ENCODE measurements at places on chromosomes 3 and 15.

GRCh38 chr3:49020330-49021212 is 1.4 kb upstream of the NDUFAF3 start:
- no peak for DNase-seq

- DNase-seq = no peak
Observed at GRCh38 chr15:71338265-71338664, 223.0 kb downstream of the THSD4 start.

DNA sequence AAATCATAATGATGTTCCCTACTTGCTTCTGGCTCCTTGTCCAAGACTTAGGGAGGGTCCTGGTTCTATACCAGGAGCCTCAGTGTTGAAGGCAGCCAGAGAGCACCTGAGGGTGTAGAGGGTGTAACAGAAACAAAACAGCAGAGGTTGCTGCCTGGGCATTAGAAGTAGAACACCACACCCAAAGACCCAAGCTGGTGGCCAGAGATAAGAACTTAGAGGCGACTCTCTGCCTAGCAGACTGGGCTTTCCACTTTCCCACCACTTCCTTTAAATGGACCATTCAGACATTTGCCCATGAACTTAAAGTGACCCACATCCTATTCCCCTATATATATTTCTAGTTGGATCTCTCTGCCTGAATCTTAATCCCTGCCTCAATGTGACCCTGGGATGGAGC is 189.8 kb downstream of the KLF13 start:
- DNase-seq = peak; percentile 37

- DNase-seq = peak; percentile 28
Observed at GRCh38 chr3:66490214-66490613, 10.6 kb downstream of the LRIG1 start.

- no peak for DNase-seq
Observed at GRCh38 chr3:108134555-108134880, 43.7 kb upstream of the CD47 start.

DNA sequence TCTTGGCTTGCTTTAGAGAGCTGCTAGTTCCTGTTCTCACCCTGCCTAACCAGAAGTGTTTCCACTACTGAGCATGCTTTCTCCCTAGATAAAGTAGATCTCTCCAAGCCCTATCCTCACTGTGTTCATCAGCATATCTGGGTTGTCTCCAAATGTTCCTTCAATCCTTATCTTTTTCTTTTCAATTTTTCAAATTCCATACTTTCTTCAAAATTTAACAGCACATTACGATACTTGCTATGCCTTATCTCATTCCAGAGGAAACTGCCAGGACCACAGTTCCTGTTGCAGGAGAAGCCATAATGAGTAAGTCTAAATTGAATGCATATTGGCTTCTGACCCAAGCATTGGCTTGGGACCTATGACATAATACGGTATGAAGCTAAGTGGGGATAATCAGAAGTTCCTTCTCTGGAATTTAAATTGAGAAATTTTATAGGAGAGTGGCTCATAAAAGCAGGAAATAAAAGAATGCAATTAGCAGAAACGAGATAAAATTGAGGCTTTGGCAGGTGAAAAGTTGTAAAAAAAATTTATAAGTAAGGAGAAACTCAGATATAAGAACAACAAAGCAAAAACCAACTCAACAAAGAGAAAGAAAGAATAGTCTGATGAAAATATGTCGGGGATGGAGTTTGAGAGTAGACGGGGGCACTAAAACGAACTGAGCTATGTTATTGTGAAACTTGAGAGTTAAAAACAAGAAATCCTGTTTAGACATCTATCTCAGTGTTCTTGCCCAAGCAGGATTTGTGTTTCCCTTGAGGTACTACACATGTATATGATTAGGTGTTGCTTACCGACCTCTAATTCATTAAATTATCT is 631.7 kb upstream of the CCDC54 start:
- DNase-seq = no peak

DNA sequence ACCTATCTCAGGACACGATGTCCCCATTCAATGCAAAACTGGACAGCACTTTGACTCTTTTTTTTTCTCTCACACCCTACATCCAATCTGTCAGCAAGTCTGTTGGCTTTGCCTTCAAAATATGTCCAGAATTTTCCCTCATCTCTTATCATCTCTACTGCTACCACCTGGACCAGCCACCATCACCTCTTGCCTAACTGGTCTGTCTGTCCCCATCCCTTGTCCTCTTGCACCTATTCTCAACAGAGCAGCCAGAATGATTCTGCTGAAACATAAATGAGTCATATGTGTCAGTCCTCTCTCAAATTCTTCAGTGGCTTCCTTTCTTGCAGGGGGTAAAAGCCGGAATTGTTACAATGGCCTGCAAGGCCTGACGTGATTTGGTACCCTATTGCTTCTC is 105.8 kb downstream of the CYP19A1 start:
- no peak for DNase-seq

- no peak for DNase-seq
Observed at GRCh38 chr15:34765741-34766140, 10.9 kb upstream of the GJD2 start.

- DNase-seq = no peak
Observed at GRCh38 chr3:188125076-188125475, 28.9 kb upstream of the LPP start.

DNA sequence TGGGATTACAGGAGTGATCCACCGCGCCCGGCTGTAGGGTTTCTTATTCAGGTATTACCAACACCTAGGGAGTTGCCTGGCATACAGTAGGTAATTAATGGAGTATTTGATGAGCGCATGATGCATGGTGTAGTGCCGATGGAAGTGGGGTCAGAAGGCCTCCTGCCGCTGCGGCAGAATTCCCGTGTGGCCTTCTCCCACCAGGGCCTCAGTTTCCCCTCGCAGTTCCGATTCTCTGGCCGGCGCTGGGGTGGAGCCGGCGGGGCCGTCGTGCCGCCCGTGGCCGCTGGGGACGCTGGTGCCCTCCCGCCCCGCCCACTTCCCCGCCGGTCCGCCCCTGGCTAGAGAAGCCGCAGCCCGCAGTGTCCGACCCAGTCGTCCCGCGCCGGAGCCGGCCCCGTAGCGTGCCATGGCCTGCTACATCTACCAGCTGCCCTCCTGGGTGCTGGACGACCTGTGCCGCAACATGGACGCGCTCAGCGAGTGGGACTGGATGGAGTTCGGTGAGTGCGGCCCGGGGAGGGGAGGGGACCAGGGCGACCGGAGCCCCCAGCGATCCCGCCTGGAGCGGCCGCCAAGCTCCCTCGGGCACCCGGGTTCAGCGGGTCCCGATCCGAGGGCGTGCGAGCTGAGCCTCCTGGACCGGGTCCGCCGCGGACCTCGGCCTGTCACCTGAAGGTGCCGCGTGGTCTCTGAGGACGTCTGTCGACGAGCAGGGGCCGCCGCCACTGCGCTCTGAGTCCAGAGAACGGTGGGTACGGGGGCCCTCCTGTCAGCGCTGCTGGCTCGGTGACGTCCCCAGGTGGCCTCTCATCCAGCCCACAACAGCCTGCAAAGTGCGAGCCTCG is at the start of gene IRAK2:
IRAK2 (plus strand) TSS at position 374 of the 848 bp plus-strand sequence; CDS start at position 410, 36 bp downstream.
- DNase-seq = peak; percentile 32

DNA sequence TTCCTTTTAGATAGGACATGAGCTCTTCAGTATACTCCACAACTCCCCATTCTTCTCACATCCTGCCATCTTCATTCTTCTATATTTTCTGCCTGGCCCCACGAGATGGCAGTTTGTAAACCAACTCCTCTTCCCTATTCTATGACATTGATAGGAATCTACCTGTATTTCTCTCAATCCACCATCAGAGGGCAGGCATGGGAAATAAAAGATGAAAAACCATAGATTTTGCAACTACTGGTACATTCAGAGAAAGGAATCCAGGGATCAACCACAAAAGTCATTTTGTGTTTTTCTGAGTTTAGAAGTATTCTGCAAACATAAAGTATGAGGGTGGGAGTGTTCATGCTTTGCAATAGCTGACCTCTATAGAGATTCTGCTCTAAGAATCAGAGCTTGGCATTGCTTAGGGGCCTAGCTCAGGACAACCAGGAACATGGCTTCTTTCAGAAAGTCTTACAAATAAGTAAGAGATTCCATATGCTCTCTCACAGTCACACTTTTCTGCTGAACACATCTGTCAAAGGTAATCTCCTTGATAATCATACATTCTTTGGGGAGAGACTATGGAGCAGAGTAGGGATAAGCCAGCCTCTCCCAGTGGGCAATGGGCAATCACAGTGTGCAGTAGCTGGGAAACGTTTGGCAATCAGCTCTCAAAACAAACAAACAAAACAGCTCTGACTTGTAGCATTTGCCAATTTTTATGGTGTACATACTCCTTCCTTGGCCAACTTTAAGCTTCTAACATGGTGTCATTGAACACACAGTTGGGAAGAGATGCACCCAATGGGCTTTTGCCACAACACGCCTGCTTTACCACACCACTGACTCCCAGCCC is 43.1 kb upstream of the SLC25A36 start:
- DNase-seq = peak; percentile 46

GRCh38 chr3:171672124-171672523 is 138.2 kb downstream of the PLD1 start:
- no peak for DNase-seq

DNA sequence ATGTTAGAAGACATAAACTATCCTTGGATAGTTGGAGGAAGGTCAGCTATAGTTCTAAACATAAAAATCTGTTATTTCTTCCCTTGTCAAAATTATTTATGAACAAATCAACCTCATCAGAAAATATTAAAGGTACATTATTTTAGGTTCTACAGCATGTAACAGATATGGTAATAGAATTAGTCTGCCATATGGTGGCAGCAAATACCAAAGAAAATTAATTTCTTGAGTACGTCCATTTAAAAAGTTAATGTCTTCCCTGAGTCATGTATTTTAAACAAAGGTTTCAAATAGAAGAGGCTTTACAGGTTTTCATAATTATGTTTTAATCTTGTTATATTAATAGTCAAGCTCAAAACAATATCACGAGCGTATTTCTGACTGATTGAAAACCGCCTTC is 17.9 kb upstream of the ANKRD28 start:
- DNase-seq = peak; percentile 87

- DNase-seq = peak; percentile 2
Observed at GRCh38 chr3:188326111-188326510, 172.2 kb downstream of the LPP start.

GRCh38 chr3:187259171-187259570 is 32.4 kb downstream of the MASP1 start:
- DNase-seq = no peak

- no peak for DNase-seq
Observed at GRCh38 chr3:27556887-27557286, 72.7 kb upstream of the SLC4A7 start.

- DNase-seq = no peak
Observed at GRCh38 chr3:167700046-167700445, 34.6 kb downstream of the PDCD10 start.

DNA sequence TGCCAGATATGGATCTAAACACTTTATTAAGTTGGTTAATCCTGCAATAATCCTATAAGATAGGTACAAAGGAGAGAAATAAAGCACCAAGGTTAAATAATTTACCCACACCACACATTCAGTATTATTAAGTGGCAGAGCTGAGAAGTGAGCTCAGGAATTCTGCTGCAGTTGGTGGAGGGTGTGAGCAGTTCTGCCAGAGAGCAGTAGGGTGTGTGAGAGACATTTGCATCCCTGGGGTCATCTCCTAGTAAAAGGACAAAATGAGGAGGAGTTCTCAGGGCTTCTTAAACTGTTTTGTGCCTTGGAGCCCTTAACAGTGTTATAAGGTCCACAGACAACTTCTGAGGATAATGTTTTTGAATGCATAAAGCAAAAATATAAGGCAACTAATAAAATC is 484.5 kb downstream of the TAFA4 start:
- DNase-seq = no peak

GRCh38 chr3:134249296-134249841 is 1.3 kb downstream of the RYK start:
- peak; percentile 7 for DNase-seq

DNA sequence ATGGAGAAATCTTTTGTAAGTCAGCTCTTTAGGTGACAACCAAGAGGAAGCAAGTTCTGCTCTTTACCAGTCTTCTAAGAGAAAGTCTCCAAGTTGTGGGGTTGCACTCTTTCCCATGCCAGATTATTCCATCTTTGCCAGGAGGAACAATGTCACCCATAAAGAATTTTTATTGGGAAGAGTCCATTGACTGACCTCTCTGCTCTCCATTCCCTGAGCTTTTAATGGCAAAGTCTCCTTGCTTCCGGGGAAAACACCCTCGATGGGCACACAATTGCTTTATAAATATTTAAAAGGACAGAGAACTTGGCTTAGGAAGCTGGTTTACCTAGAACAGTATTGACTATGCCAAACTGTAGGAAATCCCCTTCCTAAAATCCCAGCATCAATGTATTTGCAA is 19.9 kb upstream of the UBE2E1 start:
- no peak for DNase-seq

DNA sequence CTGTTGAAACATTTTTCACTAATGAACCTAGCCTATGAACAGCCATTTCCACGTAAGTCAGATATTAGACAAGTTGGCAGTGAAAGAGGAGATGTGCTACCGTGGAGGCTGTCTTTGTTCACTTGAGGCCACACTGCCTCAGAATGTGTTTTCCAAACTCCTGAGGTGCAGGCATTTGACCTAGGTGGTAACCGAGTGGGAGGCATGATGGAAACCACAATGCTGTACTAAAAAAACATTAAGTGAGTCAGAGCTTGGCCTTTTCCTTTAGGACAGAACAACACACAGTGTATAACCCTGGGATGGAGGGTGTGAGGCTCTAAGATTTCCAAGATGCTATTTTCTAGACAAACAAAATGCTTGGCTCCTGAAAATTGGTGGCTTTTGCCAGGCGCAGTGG is 406.3 kb downstream of the SOX2 start:
- DNase-seq = no peak

GRCh38 chr3:38986901-38987300 is 64.8 kb downstream of the SCN11A start:
- no peak for DNase-seq

DNA sequence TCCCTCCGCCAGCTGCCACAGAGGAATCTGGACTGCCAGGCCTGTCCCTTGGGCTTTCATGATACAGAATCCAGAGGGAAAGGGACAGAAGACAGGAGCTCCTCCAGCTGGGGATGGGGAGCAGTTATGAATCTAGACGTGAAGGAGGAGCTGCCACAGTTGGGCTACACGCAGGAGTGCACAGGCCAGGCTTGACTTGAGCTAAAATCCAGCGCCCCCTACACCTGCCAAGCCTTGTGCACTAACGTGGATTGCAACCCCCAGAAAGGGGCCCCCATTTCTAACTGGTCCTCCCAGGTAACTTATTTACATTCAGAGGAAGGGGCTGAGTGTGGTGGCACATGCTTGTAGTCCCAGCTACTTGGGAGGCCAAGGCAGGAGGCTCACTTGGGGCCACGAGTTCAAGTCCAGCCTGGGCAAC is 14.3 kb downstream of the KLHL6 start:
- no peak for DNase-seq

DNA sequence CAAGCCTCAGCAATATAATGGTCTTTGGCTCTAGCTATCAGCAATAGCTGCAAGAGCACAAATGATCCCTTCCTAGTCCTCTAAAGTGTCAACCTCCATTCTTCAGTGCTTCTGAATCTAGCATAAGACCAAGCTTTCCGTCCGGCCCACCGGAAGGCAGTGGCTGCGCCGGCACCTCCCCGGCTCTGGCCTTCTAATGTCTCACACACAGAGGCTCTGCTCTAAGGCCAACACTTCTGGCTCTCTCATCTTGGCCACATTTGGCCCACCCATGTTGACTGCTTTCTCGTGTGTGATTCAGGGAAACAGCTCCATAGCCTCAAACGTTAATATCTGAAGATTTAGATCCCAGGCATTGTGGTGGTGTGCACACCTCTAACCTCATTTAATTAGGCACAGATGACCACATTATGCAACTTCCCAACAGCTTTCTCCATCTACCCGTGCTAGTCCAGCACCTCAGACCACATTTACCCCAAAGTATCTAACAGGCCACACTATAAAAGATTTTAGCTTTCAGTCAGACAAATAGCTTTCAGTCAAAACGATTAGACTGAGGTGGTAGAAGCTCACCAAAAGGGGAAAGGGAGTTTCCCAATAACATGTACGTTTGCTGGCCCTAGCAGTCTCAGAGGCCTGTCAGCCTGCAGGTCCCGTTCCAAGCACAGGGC is 19.3 kb downstream of the SLC51A start:
- no peak for DNase-seq
